HepG2 (cell line): ENCODE measurements at places on chromosomes 5 and 9.

- no peak for DNase-seq
Measured at GRCh38 chr9:18516965-18517364, 43.0 kb downstream of the ADAMTSL1 start.

GRCh38 chr5:151178372-151178771, 20.8 kb upstream of the ANXA6 start:
- no peak for DNase-seq

GRCh38 chr9:15349892-15350761, 43.1 kb upstream of the TTC39B start:
- DNase-seq: peak; percentile 88

GRCh38 chr5:73136055-73136562, 15.7 kb downstream of the TMEM171 start:
- DNase-seq: no peak

DNA sequence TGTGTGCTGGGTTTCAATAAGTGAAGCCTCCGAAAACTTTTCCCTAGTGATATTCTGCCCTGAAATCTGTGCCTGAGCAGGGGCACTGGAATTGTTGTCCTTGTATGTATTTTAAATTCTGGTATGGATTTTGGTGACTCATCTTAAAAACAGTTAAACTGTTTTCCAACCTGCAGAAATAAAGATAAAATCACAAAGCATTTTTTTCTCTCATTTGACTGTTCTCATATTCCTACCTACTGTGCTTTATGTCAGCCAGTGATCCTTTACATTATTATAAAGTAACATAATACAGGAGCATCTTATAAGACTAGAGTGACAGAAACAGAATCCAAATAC, 10.9 kb upstream of the TAF11L2 start:
- DNase-seq: no peak

DNA sequence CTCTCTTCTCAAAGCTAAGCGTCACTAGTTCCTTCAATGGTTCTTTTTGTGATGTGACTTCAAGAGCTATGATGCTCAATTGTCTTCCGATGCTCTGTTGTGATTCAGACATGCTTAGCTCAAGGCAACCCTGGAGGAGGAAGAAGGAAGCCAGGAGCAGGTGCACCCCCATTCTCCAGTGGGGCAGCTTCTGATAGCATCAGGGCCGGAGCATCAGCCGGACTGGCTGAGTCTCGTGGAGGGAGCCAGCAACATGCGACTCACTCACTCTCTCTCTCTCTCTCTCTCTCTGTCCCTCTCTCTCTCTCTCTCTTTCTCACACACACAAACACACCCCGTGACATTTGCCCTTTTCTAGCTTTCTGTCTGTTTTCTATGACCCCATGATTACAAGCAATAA, 140.2 kb downstream of the HSD17B3 start:
- no peak for DNase-seq
